ENCODE measurements at places on chromosomes 3 and 15. TPM values are rescaled to one million over a fixed set of nuclear protein-coding genes. Genes with fewer than 3 reads are reported as not detected.

DNA sequence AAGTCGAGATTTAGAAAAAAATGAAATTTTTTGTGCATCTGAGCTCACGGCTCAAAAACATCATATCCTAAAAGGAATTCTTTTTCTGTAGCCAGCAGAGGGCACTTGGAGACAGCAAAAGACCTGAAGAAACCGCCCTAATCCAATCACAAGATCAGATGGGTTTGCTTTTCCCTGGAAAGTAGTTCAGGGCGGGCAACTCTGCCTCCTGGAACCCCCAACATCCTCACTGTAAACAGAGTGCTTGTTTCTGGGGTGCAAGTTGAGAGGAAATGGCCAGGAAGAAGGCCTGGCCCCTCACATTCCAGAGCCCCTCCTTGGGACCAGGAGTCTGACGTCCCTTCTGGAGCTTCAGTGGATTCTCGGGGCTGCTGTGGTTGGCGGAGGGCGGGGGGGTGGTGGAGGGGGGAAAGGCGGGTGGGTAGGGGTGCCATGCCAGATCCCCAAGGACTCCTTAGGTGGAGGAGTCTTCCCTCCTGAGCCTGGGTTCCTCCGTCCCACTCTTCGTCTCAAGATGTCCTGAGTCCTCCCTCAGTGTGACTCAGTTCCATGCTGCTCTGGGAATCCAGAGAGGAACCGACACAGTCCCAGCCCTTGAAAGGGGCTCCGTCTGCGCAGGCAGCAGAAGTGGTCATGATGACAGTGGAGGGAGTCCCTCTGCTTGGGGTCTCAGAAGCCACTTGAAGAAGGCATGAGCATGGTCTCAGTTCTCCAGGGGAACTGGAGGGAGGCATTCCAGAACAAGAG lies 35.9 kb downstream of the CCK start:
- no peak for DNase-seq
- no peak overlapping the region for H3K4me3 ChIP-seq
- H3K4me1 ChIP-seq, result no peaks in the 10 kb centered on the region
- no peaks in the 10 kb centered on the region for H3K36me3 ChIP-seq

DNA sequence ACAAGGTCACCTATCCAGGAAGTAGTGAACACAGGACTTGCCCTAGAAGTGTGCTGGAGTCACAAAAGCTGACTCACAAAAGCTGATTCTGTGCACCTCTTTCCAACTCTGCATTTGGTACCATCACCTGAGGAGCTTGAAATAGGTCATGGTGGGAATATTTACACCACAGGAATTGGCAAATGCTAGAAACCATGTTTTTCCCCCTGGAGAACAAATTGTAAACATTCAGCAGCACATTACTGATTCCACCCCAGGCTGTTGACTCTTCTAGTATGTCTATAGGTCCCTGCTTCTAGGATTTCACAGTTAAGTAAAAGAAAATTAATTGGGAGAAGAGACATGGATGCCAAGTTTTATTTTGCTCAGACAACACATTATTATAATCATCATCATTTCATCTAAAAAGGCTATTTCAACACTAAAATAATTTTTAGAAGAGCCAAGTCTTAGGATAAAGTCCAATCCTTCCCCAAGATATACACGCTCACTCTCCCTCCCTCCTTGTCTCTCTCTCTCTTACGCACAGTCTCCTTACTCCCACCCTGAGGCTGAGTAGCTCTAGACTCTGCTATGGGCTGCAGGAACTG lies 24.7 kb downstream of the CACNA2D2 start:
- H3K4me3 ChIP-seq, result no peak overlapping the region
- no peaks in the 10 kb centered on the region for H3K27me3 ChIP-seq
- no peak overlapping the region for H3K27ac ChIP-seq
- no peak for DNase-seq

- no peaks in the 10 kb centered on the region for H3K27me3 ChIP-seq
- no peak overlapping the region for H3K27ac ChIP-seq
- H3K4me1 ChIP-seq, result no peaks in the 10 kb centered on the region
- no peak overlapping the region for H3K4me3 ChIP-seq
These were observed 8.1 kb upstream of the PRR23E start for GRCh38 chr3:127184870-127185216.

DNA sequence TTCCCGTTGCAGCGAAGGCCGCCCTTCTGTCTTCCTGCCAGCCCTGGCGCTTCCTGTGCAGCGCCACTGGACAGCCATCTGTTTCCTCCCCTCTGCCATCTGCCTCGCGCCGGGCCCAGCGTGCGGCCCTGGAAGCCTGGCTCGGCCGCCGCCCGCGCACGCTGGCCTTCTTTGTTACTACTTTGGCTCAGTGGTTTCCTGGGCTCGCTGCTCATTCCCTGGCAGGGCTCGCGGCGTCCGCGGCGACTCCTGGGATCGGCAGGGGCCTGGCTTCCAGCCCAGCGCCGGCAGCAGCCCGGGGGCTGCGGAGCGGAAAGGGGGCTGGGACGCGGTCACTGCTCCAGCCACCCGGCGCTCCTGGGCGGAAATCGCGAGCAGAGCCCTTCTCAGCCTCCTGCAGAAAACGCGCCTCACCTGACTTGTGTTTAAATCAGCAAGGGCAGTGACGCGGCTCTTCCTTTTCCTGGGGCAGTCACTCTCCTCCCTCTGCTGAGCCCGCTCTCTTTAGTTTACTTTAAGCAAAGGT lies 10.0 kb downstream of the CMTM7 start:
- peak overlapping the region; percentile 32 for H3K27ac ChIP-seq
- H3K36me3 ChIP-seq, result no peaks in the 10 kb centered on the region
- peak; percentile 91 for DNase-seq
- H3K4me1 ChIP-seq, result no peaks in the 10 kb centered on the region
- no peaks in the 10 kb centered on the region for H3K27me3 ChIP-seq

- no peak overlapping the region for H3K27ac ChIP-seq
- DNase-seq, result no peak
- H3K4me1 ChIP-seq, result no peaks in the 10 kb centered on the region
- no peaks in the 10 kb centered on the region for H3K36me3 ChIP-seq
- no peaks in the 10 kb centered on the region for H3K27me3 ChIP-seq
These were observed 527.9 kb upstream of the NAALADL2 start for GRCh38 chr3:174331095-174331800.

DNA sequence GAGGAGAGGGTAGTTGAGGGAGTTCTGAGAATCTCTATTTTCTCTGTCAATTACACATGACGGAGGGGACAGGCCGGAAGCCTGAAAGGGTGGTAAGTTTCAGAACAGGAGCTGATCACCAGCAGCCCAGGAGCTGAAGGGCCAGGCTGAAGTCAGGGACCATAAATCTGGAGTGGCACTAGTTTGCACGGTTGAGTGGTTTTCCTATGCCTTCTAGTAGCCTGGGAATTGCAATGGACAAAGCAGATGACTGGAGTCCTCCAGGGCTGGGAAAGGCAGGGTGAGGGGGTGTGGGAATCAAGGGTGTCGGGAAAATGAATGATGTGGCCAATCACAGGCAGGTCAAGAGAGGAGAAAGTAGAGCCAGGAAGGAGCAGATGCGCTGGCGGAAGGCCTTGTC lies 72.5 kb downstream of the MAGEF1 start:
- no peaks in the 10 kb centered on the region for H3K4me1 ChIP-seq
- H3K4me3 ChIP-seq, result no peak overlapping the region
- DNase-seq, result no peak
- H3K27me3 ChIP-seq, result no peaks in the 10 kb centered on the region

DNA sequence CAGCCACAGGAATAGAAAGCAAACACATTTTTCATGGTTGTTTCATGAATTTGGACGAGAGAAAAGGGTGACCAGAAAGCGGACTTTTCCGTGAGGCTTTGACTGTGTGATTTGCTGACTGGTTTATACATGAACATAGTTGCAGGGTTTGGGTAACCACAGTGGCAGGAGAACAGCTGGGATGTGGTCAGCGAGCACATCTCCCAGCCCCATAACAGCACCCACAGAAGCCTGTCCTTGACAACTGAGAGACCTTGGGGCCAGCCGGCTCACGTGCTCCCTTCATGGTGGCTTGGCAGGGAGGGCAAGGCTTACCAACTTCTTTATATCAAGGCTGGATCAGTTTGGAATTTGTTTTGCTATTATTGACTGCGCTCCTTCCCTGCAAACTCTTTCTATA lies 13.2 kb upstream of the RGMA start:
- H3K4me3 ChIP-seq, result no peak overlapping the region
- no peaks in the 10 kb centered on the region for H3K27me3 ChIP-seq
- DNase-seq, result no peak
- no peaks in the 10 kb centered on the region for H3K4me1 ChIP-seq

GRCh38 chr15:68186671-68187397 lies 18.3 kb downstream of the CALML4 start:
- DNase-seq, result no peak
- H3K4me1 ChIP-seq, result no peaks in the 10 kb centered on the region
- no peak overlapping the region for H3K27ac ChIP-seq
- peaks cover 8% of the 10 kb centered on the region for H3K36me3 ChIP-seq

The CRYGS gene
- 3.0 TPM for total RNA-seq

The GOLGA8R gene
- 16.0 TPM for total RNA-seq

The SENP8 gene
- 1.8 TPM for total RNA-seq

Data from aorta (tissue), 5 donors.